ENCODE measurements at places on chromosomes 2 and 18.
A peak's percentile ranks its signal among the peaks of the same experiment; 100 is the strongest.

- no peak overlapping the region for H3K27ac ChIP-seq
- no peak for DNase-seq
- no peaks in the 10 kb centered on the region for H3K4me1 ChIP-seq
- H3K36me3 ChIP-seq: no peaks in the 10 kb centered on the region
- no peak overlapping the region for H3K4me3 ChIP-seq
- no peaks in the 10 kb centered on the region for H3K27me3 ChIP-seq
These were observed 217.8 kb downstream of the CDH2 start for GRCh38 chr18:27959101-27959500.

DNA sequence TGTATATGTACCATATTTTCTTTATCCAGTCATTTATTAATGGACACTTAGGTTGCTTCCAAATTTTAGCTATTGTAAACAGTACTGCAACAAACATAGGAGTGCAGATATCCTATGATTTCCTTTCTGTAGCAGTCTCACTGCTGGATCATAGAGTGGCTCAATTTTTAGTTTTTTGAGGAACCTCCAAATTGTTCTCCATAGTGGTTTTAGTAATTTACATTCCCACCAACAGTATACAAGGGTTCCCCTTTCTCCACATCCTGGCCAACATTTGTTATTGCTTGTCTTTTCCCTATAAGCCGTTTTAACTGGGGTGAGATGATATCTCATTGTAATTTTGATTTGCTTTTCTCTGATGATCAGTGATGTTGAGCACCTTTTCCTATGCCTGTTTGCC is 114.3 kb downstream of the TMEM17 start:
- no peaks in the 10 kb centered on the region for H3K27me3 ChIP-seq
- no peak overlapping the region for H3K4me3 ChIP-seq
- H3K4me1 ChIP-seq: no peaks in the 10 kb centered on the region
- DNase-seq: no peak
- H3K27ac ChIP-seq: no peak overlapping the region

- H3K27ac ChIP-seq: no peak overlapping the region
- no peak overlapping the region for H3K4me3 ChIP-seq
- H3K36me3 ChIP-seq: no peaks in the 10 kb centered on the region
- H3K4me1 ChIP-seq: no peaks in the 10 kb centered on the region
These were observed 11.7 kb upstream of the CCDC74B start for GRCh38 chr2:130156624-130157004.

DNA sequence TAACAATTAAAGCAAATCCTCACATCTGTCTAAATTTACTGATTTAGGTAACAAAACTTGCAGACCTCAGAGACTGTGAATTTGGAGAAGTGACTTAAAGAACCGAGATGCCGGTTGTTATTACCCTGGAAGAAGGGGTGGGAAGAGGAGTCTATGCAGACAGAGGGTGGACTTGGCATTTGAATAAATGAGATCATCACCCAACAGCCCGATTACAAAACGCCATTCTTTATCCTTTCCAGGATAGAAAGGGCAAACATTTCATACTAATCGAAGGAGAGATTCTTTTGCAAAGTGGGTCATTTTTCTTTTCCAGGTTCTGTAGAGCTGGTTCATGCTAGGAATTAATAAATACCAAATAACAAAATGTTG is 73.1 kb upstream of the TPO start:
- no peaks in the 10 kb centered on the region for H3K36me3 ChIP-seq
- DNase-seq: no peak
- no peaks in the 10 kb centered on the region for H3K27me3 ChIP-seq

DNA sequence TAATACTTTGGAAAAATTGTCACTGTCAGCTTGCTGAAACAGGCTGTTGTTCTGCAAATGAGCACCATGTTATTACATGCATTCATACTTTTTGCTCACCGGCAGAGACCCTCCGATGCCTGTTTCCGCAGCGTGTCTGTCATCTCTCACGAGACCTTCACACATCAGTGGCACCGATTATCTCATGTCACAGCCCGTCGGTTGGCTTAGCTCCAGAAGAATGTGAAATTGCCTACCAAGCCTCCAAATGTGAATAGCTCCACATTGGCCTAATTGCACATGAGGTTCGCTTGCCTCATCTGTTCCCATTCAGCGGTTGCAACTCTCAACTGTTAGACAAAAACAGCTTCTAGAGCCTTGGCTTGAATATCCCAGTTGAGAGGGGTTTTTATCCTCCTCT is 233.0 kb downstream of the ACTR3 start:
- H3K27me3 ChIP-seq: no peaks in the 10 kb centered on the region
- DNase-seq: no peak
- H3K4me3 ChIP-seq: no peak overlapping the region
- no peak overlapping the region for H3K27ac ChIP-seq
- H3K4me1 ChIP-seq: no peaks in the 10 kb centered on the region

DNA sequence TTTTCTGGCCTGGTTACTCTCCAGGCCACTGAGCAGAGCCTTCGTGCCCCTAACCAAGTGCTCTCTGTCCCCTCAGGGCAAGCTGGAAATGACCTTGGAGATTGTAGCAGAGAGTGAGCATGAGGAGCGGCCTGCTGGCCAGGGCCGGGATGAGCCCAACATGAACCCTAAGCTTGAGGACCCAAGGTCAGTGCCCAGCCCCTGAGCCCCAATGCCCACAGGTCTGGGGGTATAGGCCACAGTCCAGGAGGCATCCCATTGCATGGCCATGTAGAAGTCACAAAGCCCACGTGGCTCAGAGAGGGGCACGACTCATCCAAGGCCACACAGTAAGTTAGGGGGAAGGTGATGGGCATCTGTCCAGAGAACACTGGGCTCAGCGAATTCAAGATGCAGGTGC is 227.6 kb downstream of the DYSF start:
- no peak overlapping the region for H3K27ac ChIP-seq
- no peaks in the 10 kb centered on the region for H3K27me3 ChIP-seq
- H3K4me1 ChIP-seq: no peaks in the 10 kb centered on the region
- no peaks in the 10 kb centered on the region for H3K36me3 ChIP-seq
- DNase-seq: no peak
- no peak overlapping the region for H3K4me3 ChIP-seq

DNA sequence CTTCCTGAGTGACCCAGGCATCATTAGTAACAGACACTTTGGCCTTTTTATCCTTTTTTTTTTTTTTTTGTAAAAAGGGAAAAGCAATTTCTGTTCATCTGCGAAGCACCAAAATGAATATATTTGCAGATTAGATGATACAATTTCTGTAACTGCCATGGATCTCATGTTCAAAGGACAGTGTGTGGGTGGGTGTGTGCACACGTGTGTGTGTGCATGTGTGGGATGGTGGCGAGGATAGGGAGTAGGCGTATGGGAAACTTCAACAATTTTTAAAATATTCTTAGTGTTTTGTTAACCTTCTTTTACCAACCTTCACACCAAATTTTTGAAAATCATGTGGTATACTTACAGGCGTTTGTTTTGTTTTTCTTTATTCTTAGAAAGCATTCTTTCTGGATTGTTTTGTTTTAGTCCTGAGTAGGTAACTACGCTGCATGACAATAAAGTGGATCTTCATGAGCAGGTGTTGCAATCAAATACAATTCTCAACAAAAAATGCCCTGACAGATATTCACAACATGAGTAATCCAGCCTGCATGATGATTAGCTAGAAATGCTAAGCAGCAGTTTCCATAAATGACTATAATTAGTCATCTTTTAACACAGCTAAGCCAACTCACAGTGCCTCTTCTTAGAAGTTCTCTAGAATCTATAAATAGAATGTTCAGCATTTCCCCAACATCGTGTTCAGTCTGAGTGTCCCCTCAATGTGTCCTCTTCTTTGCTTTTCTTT is 53.5 kb upstream of the RMDN2 start:
- no peak overlapping the region for H3K4me3 ChIP-seq
- H3K36me3 ChIP-seq: no peaks in the 10 kb centered on the region
- no peak for DNase-seq

GRCh38 chr2:86434290-86434689 is 6.9 kb upstream of the KDM3A start:
- no peaks in the 10 kb centered on the region for H3K4me1 ChIP-seq
- no peak overlapping the region for H3K4me3 ChIP-seq
- no peaks in the 10 kb centered on the region for H3K36me3 ChIP-seq
- no peak overlapping the region for H3K27ac ChIP-seq
- H3K27me3 ChIP-seq: no peaks in the 10 kb centered on the region
- DNase-seq: no peak

- no peak overlapping the region for H3K27ac ChIP-seq
- no peak for DNase-seq
- H3K4me1 ChIP-seq: no peaks in the 10 kb centered on the region
- no peaks in the 10 kb centered on the region for H3K27me3 ChIP-seq
- H3K36me3 ChIP-seq: no peaks in the 10 kb centered on the region
- no peak overlapping the region for H3K4me3 ChIP-seq
These were observed 326.2 kb upstream of the SOX11 start for GRCh38 chr2:5365871-5366461.

- no peaks in the 10 kb centered on the region for H3K27me3 ChIP-seq
- no peaks in the 10 kb centered on the region for H3K4me1 ChIP-seq
- H3K27ac ChIP-seq: no peak overlapping the region
- no peaks in the 10 kb centered on the region for H3K36me3 ChIP-seq
- DNase-seq: no peak
These were observed 45.9 kb downstream of the ITPRID2 start for GRCh38 chr2:181937473-181937872.

- H3K27me3 ChIP-seq: no peaks in the 10 kb centered on the region
- H3K27ac ChIP-seq: no peak overlapping the region
- H3K4me1 ChIP-seq: no peaks in the 10 kb centered on the region
- no peak overlapping the region for H3K4me3 ChIP-seq
These were observed 305.9 kb upstream of the CCDC68 start for GRCh38 chr18:55265130-55265675.

DNA sequence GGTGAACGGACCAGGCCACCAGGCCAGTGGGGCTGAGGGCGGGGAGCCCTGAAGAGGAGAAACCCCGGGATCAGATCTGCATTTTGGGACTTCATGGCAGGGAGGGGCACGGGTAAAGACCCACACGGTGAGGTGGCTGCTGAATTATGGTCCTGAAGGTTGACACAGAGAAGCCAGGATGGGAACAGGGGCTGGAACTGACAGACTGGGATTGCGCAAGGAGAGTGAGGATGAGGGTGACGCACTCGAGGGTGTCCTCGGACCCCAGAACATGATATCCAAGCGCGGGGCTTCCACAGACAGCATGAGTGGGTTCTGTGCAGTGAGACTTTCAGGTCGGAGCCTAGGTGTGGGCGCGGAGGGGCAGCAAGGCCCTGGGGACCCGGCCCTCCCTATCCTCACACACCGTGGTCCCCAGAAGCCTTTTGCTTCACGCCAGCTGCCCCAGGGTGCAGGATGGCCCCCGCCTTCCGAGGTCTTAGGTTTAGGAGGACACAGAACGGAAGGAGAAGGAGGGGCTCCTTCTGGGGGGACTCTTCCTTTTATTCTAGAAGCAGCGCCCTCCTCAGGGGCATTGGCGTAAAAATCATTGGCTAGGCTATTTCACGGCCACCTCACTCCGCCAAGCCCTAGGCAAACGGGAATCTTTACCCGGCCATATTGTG is 416.8 kb upstream of the HS6ST1 start:
- DNase-seq: no peak
- H3K36me3 ChIP-seq: no peaks in the 10 kb centered on the region
- no peaks in the 10 kb centered on the region for H3K27me3 ChIP-seq
- no peaks in the 10 kb centered on the region for H3K4me1 ChIP-seq
- H3K27ac ChIP-seq: no peak overlapping the region

DNA sequence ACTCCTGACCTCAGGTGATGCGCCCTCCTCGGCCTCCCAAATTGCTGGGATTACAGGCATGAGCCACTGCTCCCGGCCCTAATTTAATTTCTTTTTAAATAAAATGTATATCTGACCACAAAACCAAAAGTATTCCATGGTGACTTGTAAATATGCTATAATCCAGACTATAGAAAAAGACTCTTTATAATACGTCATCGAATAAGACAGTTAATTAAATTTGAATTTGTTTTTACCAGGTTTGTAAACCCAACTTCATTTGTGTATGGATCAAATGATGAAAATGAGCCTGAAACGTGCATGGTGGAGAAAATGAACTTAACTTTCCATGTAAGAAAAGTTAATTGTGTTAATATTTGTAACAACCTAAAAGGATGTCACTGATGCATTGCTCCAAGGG is 69.9 kb downstream of the ITGA4 start:
- H3K36me3 ChIP-seq: peaks cover 67% of the 10 kb centered on the region
- no peak for DNase-seq
- H3K4me1 ChIP-seq: no peaks in the 10 kb centered on the region
- no peak overlapping the region for H3K4me3 ChIP-seq

GRCh38 chr18:46338766-46339165 is 234.6 kb downstream of the HAUS1 start:
- H3K4me1 ChIP-seq: no peaks in the 10 kb centered on the region
- no peaks in the 10 kb centered on the region for H3K36me3 ChIP-seq
- H3K4me3 ChIP-seq: no peak overlapping the region
- H3K27me3 ChIP-seq: peaks cover 4% of the 10 kb centered on the region
- H3K27ac ChIP-seq: no peak overlapping the region
- no peak for DNase-seq

GRCh38 chr2:122389694-122390093 is 634.2 kb downstream of the TSN start:
- H3K27ac ChIP-seq: no peak overlapping the region
- no peaks in the 10 kb centered on the region for H3K4me1 ChIP-seq
- no peaks in the 10 kb centered on the region for H3K36me3 ChIP-seq

GRCh38 chr18:43606795-43607194 is 329.5 kb upstream of the SYT4 start:
- DNase-seq: no peak
- H3K4me3 ChIP-seq: no peak overlapping the region
- no peak overlapping the region for H3K27ac ChIP-seq
- no peaks in the 10 kb centered on the region for H3K36me3 ChIP-seq
- no peaks in the 10 kb centered on the region for H3K27me3 ChIP-seq

DNA sequence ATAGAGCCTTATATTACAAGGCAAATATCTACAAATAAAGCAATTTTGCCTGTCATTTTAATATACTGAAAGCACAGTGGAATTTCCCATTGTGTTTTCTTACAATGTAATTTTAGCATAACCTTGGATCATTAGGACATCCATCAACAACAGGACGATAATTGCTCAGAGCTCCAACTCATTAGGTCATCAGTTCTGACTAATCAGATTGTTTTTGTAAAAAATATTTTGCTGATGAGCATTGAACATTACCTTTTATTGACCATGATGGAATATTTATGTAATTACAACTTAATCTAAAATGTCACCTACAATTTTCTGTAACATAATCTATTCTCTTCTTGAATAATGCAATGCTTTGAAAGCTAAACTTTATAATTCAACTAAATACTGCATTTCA is 215.3 kb upstream of the DSEL start:
- no peak for DNase-seq
- H3K27me3 ChIP-seq: no peaks in the 10 kb centered on the region
- H3K27ac ChIP-seq: no peak overlapping the region
- no peaks in the 10 kb centered on the region for H3K4me1 ChIP-seq
- no peak overlapping the region for H3K4me3 ChIP-seq

- peaks cover 74% of the 10 kb centered on the region for H3K4me1 ChIP-seq
- H3K27ac ChIP-seq: no peak overlapping the region
- peak overlapping the region; percentile 2 for H3K4me3 ChIP-seq
These were observed 35.4 kb downstream of the MGAT5 start for GRCh38 chr2:134289225-134289624.

DNA sequence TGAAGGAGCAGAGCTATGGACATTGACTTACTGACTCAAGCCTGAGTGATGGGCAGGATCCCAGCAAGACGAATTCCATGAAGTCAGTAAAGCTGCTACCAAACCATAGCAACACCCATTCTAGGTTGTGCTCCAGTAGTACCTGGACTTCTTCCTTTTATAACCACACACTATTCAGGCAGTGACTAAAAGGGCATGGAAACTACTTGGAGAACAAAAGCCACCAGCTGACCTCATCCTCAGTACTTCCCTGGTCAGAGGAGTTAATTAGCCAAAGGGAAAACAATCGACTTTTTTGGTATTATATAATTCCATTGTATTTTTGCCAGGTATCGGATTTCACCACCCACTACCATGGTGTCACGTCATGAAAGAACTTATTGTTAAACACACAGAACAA is 237.1 kb downstream of the TTC32 start:
- no peaks in the 10 kb centered on the region for H3K27me3 ChIP-seq
- no peaks in the 10 kb centered on the region for H3K36me3 ChIP-seq
- no peak overlapping the region for H3K4me3 ChIP-seq
- no peak overlapping the region for H3K27ac ChIP-seq
- no peaks in the 10 kb centered on the region for H3K4me1 ChIP-seq

Data from naive thymus-derived CD4-positive, alpha-beta T cell (primary cell).